ENCODE measurements at places on chromosomes 1 and 21.

- no peak for DNase-seq
These were observed at the start of gene PRELP for GRCh38 chr1:203475012-203475981. Gene PRELP, plus strand, starts transcription at chr1:203475806. Its CDS starts 7,379 bp downstream, at chr1:203483185.

GRCh38 chr21:21029164-21029563 lies 31.0 kb downstream of the NCAM2 start:
- no peak for DNase-seq

GRCh38 chr1:166165661-166166328 lies 1.0 kb downstream of the FAM78B start:
- no peak for DNase-seq

DNA sequence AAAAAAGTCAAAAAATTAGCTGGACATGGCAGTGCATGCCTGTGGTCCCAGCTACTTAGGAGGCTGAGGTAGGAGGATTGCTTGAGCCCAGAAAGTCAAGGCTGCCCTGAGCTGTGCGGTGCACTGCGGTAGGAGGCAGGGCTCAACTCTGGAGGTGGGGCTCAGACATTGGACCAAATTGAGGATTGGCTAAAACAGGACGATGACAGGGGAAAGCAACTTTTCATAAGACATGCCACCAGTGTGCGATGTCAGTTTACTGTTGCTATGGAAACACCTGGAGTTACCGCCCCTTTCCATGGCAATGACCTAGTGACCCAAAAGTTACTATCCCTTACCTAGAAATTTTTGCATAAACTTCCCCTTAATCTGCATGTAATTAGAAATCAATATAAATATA lies 85.3 kb downstream of the DISP3 start:
- DNase-seq: no peak

DNA sequence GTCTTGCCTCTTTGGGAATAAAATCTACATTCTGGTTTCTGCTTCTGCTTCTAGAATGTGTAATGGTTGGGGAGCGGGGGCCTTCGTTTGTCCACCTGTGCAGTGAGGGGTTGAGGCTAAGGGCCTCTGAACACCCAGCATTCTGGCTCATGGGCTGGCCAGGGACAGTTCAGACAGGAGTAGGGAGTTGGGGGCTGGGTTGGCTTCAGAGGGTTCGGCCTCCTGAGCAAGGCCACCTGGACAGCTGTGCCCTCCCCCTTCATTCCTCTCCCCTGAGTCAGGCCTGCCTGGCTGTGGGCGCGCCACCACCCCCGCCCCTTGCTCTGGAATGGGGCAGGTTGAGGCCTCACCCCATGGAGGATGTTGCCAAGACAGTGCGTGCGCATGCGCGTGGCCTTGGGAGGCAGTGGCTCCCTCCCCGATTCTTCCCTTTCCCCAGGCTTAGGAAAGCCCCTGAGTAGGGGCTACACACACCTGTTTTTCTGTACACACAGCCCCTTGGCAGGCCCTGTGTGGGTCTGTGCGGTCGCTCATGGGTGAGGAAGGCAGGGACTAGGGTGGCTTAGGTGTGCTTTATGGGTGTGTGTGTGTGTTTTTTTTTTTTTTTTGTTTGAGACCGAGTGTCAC lies 57.0 kb downstream of the YARS1 start:
- peak; percentile 66 for DNase-seq

GRCh38 chr1:206115791-206116190 lies 1.4 kb downstream of the AVPR1B start:
- DNase-seq: no peak

DNA sequence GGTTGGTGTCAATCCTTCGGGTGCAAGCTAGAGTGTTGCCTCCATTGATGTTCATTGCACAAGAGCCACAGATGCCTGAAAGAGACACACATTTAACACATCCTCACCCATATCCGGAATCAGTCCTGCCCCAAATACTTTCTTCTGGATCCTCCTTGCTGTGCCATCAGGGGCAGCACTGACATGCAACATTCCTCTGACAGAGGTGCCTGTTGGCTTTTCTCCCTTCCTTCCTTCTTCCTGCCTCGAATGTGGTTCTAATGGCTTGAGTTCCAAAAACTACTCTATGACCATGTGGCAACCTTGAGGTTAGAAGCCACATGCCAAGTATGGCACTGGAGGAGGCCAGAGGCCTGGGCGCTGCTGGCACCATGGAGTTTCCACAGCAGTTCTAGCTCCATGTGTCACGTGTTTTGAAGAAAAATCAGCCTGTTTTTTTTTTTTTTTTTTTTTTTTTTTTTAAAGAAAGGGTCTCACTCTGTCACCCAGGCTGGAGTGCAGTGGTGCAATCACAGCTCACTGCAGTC lies 17.0 kb upstream of the ATP13A2 start:
- DNase-seq: no peak

GRCh38 chr1:36349839-36350238 lies 26.4 kb upstream of the EVA1B start:
- DNase-seq: no peak

GRCh38 chr1:11680270-11681070 lies 478 bp downstream of the MAD2L2 start:
- no peak for DNase-seq

DNA sequence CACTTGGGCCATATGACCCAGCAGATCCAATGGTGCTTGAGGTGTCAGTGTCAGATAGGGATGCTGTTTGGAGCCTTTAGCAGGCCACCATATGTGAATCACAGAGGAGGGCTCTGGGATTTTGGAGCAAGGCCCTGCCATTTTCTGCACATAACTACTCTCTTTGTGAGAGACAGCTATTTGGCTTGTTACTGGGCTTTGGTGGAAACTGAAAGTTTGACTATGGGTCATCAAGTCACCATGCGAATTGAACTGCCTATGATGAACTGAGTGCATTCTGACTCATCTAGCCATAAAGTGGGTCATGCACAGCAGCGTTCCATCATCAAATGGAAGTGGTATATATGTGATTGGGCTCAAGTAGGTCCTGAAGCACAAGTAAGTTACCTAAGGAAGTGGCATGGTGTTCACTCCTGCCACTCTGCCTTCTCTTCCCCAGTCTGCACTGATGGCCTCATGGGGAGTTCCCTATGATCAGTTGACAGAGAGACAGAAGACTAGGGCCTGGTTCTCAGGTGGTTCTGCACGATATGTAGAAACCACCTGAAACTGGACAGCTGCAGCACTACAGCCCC lies 447.3 kb downstream of the AGBL4 start:
- DNase-seq: no peak

GRCh38 chr1:41672173-41672572 lies 187.7 kb upstream of the EDN2 start:
- DNase-seq: no peak

DNA sequence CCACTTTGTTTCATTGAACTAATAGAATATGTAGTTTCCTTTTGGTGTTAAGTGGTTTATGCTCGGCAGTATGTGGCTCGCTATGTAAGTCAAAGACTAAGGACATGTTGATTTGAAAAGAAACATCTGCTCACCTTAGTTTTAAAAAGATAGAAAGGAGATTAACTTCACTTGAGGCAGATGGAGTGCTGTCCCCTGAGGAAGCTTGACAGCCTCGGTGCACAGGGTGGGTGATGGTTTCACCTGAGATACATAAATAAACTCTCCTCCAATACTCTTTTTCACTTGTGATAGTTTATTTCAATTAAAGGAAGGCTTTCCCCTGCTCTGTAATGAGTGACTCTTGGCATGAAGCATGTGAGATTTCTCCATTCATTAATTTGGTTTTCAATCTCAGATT lies 70.8 kb upstream of the FMN2 start:
- no peak for DNase-seq

- no peak for DNase-seq
These were observed 1.3 kb downstream of the SRSF10 start for GRCh38 chr1:23978805-23979204.

DNA sequence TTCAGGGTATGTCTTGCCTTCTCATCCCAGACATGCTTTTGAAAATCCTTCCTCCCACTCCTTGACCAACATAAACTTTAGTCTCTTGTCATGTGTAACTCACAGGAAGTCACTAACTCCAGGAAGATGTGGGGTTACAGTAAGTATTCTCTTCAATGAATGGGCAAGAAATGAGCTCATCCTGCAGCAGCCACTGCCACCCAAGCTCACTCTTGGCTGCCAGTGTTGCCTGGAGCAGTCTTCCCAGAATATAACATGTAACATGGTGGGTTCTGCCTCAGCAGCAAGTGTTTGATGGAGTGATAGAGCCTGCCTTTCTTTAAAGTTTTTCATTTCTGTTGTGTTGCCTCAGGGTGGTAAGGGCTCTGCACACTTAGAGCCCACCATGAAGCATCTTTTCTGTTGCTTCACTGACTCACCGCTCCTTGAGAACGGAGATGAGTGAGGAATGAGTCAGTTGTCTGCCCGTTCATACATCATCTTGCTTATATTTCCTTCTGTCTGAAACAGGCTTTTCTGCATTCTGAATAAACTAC lies 187.0 kb downstream of the TPR start:
- peak; percentile 68 for DNase-seq

- DNase-seq: no peak
These were observed 1039.9 kb downstream of the KCNT2 start for GRCh38 chr1:195568389-195568788.

DNA sequence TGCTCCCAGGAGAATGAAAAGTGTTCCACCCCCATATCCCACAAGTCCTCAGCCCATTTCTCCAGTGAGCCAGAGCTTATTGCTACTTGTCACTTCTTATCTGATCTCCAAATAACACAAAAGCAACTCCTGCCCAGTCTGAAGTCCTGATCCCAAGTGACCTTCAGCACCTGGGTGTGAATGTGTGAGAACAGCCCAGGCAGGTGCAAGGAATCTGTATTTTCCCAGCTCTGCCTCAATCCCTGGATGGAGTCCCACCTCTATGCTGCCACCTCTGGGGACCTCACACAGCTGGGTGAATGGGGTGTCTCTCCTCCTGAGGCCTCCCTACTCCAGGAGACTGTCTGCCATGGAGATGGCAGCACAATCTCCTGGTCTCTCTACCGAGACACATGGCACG lies 402.4 kb upstream of the PROX1 start:
- no peak for DNase-seq

DNA sequence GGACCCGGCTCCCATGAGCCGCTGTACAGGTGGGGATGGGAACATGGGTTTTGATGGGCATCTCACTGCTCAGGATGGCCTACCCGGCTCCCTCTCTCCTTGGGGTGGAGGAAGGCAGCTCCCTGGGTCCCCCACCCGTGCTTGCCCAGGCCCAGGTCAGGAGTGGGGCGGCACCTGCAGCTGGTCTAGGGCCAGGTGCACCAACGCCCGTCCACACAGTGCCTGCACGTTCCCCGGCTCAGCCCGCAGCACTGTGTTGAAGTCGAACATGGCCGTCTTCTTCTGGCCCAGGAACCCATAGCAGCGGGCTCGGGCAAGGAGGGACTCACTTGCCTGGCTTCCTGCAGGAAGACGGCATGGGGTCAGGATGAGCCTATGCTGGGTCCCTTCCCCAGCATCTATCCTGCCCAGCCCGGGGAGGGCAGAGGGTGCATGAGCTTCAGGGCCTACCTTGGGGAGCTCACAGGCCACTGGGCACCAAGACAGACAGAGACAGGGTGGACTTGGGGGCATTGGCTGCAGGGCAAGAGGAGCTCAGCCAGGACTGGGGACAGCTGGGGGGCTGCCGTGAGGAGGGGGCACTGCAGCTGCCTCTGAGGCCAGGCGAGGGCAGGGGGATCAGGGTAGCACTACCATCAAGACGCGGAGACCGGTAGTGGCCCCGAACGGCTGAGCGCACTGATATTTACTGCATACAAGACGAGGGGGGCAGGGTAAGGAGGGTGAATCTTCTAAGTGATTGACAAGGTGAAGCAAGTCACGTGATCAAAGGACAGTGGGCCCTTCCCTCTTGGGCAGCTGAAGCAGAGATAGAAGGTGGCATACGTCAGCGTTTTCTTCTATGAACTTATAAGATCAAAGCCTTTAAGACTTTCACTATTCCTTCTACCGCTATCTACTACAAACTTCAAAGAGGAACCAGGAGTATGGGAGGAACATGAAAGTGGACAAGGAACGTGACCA lies 17.8 kb downstream of the TTC34 start:
- DNase-seq: no peak

GRCh38 chr1:43821471-43821870 lies 112.1 kb upstream of the ARTN start:
- DNase-seq: no peak

GRCh38 chr1:245118806-245119205 lies 36.0 kb upstream of the KIF26B start:
- DNase-seq: no peak

DNA sequence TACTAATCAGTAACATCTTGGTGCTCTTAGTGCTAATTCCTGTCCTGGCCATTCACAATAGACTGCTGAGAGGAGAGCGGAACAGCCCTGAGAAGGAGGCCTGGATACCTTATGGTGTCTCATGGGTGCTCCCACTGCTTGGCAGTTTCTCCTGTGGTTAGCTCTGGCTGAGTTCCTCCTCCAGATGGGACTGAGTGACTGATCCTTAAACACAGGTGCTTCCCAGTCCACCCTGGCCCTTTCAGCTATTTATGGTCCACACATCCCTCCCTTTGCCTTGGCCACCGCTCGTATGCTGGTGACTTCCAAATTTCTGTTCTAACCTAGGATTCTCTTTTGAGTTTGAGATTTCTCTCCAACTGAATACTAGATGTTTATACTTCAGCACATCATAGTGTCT lies 157.0 kb upstream of the CACNA1E start:
- DNase-seq: no peak

- DNase-seq: no peak
These were observed 496.4 kb downstream of the SETD4 start for GRCh38 chr21:35563885-35564451.

DNA sequence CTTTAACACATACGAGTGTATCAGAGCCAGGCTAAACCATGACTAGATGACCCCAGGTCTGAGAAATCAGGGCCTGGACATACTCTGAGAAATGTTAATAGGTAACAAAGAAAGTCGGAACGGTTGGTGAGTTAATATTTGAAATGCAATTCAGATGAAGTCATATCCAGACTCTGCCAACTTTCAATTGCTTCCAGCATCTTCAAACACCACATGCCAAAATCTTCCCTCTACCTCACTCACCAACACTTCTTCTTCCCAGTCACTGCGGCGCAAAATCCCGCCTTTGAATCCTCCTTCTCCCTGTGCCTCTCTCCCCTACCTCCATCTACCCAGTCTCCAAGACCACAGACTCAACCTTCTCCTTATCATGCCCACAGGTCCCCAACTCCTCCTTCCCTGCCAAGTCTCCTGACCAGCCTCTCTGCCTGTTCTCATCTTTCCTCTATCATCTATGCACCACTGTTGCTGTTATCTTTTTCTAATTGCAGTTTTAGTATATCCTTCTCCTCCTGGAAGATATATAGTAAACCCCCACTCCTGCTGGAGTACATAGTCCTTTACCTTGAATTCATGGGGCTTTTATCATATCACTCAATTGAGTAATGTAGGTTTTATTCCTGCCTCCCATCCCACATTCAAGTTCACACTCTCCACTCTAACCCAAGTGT lies 41.3 kb downstream of the ZBTB18 start:
- peak; percentile 94 for DNase-seq

GRCh38 chr21:45147473-45148315 lies 73.3 kb downstream of the ADARB1 start:
- DNase-seq: no peak

GRCh38 chr1:184545601-184546000 lies 158.8 kb downstream of the C1orf21 start:
- DNase-seq: peak; percentile 4

GRCh38 chr21:32956061-32956656 lies 69.6 kb upstream of the OLIG2 start:
- no peak for DNase-seq
